ENCODE measurements at places on chromosomes 3 and 15.

GRCh38 chr3:44995142-44995770, 19.2 kb downstream of the EXOSC7 start:
- DNase-seq: no peak

DNA sequence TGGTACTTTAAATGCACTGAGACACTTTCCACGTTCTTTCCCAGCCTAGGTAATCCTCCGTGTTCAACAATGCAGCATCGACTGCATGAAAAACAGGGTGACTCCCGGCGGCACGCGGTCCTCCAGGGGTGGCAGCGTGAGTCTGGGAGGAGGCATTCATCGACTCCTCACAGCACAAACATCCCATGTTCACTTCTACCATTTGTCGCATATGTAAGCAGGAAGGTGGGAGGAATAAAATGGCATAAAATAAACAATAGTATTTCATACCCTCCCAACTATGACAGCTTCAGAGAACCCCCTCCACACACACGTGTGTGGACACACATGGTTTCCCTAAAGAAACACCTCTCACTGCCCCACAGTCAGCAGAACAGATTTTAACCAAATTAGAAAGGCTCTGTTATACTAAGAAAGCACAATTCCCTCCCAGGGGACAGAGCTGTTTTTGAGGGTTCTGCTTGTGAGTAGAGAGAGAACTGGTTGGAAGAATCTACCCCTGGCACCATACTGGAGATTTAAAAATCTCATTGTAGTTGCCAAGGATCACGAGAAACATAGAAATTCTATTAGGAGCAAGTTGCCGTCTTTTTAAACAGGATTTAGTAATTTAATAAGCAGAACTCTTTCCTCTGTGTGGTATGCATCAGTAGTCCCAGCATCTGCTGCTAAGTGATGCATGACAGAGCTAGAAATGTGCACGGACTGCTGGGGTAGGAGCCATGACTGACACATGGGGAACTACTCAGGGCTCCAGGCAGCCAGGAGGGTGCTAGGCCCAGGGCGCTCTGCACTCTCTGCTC, 6.0 kb downstream of the FAM43A start:
- DNase-seq: no peak

DNA sequence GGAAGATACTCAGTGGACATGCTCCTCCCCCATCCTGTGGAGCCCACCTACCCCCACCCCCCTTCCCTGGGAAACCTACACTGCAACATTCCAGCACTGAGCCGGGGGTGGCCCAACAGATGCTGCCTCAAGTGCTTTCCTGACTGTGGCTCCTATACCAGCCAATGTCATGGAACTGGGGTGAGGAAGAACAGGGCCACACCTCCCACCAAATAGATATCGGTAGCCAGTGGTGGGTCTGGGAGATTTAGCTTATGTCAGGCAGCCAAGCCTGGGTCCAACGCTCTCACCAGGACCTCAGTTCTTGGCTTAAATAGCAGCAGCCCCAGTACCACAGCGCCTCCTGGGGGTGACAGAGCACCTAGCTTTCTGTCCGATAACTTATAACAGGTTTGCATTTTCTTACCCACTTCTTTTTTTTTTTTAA, 30.3 kb downstream of the CDC25A start:
- peak; percentile 21 for DNase-seq

DNA sequence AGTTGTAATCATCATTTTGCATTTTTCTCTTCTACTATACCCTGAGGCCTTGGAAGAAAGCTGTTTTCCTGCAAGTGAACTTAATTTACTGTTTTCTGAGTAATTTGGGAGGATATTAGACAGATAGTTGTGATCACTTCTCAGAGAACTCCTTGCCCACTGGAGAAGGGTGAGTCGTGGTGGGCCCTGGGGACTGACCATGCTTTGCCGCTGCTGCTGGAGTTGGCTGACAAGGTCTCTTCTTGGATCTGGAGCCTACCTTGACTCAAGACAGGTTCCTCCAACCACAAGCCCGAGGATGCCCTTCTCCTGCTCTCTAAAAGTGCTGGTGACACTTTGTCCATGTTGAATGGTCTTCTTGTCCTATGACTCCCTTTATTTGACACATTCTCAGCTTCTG, 68.4 kb downstream of the KCNAB1 start:
- DNase-seq: no peak
